ENCODE measurements at places on chromosomes 2 and 18.

DNA sequence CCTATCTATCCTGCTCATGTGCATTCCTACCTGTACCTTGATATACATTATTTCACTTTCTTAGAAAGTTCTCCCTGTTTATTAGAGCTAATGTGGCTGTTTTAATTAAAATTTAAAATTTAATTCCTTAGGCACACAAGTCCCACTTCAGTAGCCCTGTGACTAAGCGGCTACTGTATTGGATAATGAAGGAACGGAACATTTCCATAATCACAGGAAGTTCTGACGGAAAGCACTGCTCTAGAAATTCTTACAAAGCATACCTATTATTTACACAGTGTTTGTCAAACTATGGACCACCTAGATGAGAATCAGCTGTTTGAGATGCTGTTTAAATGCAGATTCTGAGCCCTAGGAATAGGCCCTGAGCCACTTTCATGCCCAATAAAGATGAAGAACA is 13.2 kb downstream of the GREB1L start:
- no peak for DNase-seq

GRCh38 chr2:181683518-181684453 is 3.5 kb upstream of the NEUROD1 start:
- DNase-seq = peak; percentile 75

GRCh38 chr2:189927823-189928222 is 134.7 kb downstream of the MSTN start:
- DNase-seq = no peak

- DNase-seq = no peak
Measured at GRCh38 chr2:186365406-186365805, 120.7 kb upstream of the ZC3H15 start.

GRCh38 chr2:69375494-69376353 is 11.3 kb downstream of the GFPT1 start:
- no peak for DNase-seq

- peak; percentile 28 for DNase-seq
Measured at GRCh38 chr2:112152476-112153178, 14.4 kb downstream of the FBLN7 start.

GRCh38 chr2:40282428-40282827 is 169.5 kb downstream of the SLC8A1 start:
- DNase-seq = no peak

- no peak for DNase-seq
Measured at GRCh38 chr18:78407466-78407844, 572.2 kb upstream of the SALL3 start.

DNA sequence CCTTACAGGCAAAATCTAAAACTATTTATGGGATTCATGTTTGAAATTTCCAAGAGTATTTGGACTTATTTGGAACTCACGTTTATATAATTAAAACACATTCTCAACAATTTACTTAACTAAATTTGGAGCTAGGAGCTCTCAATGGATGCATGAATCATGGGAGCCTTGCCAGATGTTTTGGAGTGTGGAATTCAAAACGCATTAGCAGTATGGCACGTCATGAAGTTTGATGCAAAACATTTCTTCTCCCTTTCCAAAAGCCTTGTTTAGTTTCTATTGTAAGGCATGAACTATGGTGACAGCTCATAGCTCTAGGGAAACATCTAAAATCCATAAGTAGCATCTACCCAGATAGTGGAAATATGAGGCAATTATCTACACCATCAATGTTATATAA is 701.6 kb downstream of the SATB2 start:
- DNase-seq = no peak

DNA sequence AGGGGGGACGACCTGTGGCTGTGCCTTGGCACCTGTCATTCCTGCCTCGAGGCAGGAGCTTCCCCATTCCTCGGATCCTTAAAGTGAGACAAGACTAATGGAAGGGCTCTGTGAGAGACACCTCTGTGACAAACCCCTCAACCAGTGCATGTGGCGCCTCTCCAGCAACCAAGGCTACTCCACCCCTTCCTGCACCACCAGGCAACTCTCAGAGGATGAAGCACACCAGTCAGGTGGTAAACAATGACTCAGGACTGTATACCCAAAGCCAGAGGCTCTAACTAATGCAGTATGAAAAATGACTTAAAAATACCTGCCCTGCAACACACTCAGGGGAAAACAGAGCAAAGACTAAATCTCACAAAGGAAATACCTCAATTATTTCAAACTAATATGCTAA is 136.9 kb downstream of the UXS1 start:
- DNase-seq = no peak

GRCh38 chr2:26883956-26884355 is 36.0 kb downstream of the DPYSL5 start:
- DNase-seq = no peak

GRCh38 chr18:9096007-9096371 is 6.5 kb upstream of the NDUFV2 start:
- DNase-seq = no peak

- no peak for DNase-seq
Measured at GRCh38 chr2:232852676-232853075, 17.4 kb upstream of the SNORC start.

DNA sequence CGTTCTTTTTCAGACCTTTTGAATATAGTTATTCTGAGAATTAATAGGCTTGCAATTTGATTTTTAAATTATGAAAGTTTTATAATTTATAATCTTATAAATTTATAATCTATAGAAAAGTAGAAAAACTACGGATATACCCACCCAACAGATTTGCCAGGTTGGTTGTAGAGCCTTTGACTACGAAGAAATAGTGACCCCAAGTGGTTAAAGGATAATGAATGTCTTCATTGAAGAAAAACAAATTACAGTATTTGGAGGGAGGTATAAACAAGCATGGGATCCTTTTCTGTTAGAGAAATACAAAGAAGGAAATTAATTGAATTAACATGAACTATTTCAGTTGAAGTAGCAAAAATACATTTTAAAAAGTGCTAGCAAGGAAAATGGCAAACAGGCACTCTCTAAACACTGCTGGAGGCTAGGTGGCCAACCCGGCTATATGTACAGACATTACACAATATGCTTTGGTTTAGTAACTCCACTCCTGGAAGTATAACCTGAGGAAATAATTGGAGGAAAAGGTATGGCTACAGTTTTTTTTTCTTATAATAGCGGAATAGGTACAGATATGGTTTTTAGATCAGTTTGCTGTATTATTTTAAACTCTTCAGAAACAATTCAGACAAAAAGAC is 110.9 kb downstream of the MIB1 start:
- DNase-seq = no peak

DNA sequence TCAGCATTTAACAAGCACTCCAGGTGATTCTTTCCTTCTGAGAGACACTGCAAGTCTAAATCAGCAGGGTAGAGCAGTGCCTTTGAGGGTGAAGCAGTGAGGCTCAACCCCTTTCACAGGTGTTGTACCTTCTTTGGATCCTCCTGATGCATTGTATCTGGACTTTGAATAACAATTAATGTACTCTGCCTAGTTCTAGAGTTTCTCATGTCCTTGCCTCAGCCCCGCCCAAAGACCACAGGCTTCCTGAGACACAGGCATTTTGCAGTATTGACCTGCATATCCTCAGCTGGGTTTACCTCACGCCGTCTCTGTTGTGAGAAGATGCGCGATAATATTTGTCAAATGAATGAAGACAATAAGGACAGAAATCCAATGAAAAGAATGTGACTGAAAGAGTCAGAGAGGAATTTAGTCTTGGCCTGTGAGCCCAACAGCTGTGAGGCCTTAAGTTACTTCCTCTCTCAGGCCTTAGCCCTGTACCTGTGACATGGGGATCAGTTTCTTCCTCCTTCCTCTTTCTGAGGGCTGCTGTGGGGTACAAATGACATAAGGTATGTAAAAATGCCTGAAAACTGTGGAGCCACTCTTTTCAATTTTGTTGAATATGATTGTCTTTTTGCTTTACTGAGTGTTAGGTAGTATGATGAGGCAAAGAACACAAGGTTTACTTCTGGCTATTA is 43.7 kb downstream of the WIPF1 start:
- no peak for DNase-seq

- DNase-seq = peak; percentile 97
Measured at GRCh38 chr2:127508631-127509034, 17.7 kb downstream of the IWS1 start.

GRCh38 chr2:10224734-10225133 is 78.0 kb upstream of the HPCAL1 start:
- no peak for DNase-seq

DNA sequence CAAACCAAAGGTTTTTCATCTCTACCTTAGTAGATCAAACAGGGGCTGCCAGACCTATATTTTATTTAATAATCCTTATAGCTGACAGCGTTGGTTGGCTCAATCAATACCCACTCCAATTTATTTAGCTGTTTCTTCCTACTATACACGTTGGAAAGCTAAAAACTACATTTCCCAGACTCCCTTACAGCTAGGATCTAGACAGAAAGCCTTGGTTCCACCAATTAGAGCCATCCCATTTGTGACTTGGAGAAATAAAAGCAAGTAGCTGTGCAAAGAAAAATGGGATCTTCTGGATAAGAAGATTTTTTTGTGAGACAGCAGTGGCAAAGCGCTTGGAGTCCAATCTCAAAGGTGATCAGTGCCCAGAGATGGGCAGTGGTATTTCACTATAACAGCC is 331.3 kb upstream of the MEIS1 start:
- DNase-seq = no peak

DNA sequence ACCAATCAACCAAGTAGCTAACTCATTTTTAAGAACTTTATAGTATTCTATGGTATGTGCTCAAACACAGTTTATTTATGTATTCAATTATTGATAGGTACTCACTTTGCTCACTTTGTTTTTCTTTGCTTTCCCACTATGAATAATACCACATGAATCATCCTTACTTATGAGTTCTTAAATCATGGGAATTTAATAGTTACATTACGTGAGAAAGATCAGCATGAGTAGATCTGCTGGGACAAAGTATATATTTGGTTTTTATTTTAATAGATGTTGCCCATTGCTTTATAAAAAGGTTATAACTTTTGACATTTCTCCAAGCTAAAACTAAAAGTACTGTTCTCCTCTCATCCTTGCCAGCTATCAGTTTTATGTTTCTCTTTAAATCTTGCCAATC is 390.7 kb downstream of the LRATD1 start:
- DNase-seq = no peak

GRCh38 chr18:74468547-74469061 is 11.5 kb upstream of the DIPK1C start:
- no peak for DNase-seq

- no peak for DNase-seq
Measured at GRCh38 chr18:62368100-62368499, 43.0 kb downstream of the TNFRSF11A start.

DNA sequence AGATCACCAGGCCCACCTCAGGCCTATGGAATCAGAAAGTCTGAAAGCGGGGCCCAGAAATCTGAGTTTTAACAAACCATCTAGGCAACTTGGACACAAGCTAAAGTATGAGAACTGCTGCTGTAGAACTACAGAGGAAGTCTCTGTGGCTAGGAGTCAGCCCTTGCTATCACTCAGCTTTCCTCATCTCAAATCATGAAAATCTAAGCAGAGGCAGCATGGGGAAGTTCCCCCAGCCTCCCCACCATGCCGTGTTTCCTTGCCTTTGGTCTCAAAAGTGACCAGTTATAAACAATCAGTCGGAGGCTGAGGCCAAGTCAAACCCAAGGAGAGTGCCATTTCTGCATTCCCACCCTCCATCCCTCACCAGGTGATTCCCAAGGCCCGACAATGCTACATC is 404.7 kb downstream of the BCL11A start:
- DNase-seq = no peak

DNA sequence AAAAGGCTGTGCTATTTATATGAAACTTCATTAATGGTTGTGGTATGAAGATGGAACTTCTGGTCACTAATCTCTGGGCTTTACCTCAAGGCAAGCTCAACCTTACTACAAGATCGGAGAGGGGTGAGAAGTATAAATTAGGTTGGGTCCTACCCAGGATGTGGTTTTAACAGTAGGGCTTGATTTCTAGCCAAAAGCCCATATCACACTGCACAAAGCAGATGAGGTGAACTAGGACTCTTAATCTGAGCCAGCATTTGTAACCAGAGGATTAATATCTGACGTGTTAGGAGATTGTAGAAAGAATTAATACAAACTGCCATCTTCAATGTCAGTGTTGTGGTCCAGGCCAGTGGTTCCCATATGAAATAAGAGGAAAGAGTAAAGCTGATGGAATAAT is 86.4 kb upstream of the RGPD4 start:
- no peak for DNase-seq

DNA sequence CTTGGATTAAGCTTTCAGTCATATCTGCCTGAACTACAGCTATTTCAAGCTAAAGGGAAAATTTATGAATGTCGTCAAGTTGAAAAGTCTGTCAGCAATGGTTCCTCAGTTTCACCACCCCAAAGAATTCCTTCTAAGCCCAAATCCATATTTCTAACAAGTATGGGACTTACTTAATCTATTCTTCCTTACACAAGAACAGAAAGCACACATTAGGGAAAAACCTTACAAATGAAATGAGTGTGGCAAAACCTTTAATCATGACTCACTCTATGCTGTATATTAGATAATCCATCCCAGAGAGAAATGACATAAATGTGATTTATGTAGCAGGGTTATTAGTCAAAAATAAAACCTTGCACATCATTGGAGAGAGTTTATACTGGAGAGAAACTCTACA is 78.9 kb downstream of the RAB31 start:
- DNase-seq = no peak

GRCh38 chr2:80303006-80303908 is 1.3 kb downstream of the LRRTM1 start:
- DNase-seq = no peak

DNA sequence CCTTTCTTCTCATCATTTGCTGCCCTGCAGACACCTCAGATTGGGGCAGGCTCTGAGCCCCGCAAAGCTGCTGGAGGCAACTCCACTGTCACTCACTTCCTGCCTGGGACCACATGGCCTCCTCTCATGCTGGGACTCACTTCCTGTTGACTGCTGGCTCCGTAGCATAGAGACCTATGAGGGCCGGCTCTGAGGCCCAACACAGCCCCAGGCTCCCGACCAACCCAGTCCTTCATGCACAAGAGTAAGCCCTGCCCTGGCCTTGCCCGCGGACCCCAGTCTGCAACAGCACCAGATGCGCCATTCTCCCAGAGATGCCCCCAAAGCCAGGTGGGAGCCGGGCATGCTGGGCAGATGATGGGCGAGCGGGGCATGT is 55.7 kb downstream of the DNMT3A start:
- DNase-seq = no peak

DNA sequence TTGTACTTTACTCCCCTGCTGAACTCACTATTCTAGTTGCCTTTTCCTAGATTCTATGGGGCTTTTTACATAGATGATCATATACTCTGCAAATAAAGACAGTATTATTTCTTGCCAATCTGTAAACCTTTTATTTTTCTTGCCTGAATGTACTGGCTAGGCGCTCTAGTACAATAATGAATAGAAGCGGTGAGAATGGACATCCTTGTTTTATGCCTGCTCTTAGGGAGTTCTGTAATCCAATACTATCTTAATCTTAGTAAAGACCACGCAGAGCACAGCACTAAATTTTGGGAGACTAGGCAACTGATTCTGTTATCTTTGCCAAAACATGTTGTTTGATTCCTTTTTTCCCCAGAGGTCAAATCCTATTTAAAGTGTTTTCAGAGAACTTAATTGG is 7.0 kb downstream of the KRCC1 start:
- no peak for DNase-seq

GRCh38 chr18:3599195-3599594 is 149.2 kb downstream of the TGIF1 start:
- no peak for DNase-seq
